ENCODE measurements at places on chromosomes 5 and 9.

- H3K27me3 ChIP-seq, result no peaks in the 10 kb centered on the region
- H3K4me1 ChIP-seq, result no peaks in the 10 kb centered on the region
- H3K4me3 ChIP-seq, result no peak overlapping the region
- peaks cover 20% of the 10 kb centered on the region for H3K36me3 ChIP-seq
- DNase-seq, result no peak
These were observed 207.1 kb downstream of the VPS13A start for GRCh38 chr9:77384406-77384805.

DNA sequence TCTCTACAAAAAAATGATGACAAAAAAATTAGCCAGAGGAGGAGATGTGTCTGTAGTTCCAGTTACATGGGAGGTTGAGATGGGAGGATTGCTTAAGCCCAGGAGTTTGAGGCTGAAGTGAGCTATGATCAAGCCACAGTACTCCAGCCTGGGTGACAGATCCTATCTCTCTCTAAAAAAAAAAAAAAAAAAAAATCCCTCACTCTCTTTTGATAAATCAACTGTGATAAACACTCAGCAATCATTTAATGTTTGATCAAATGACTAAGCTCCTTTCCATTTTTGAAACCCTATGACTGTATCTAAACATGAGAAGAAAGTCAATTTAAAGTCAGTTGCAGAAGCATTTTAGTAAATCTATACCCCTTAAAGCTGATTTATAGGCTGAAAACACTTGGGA is 112.1 kb upstream of the IL6ST start:
- no peak for DNase-seq
- H3K36me3 ChIP-seq, result no peaks in the 10 kb centered on the region
- peaks cover 26% of the 10 kb centered on the region for H3K4me1 ChIP-seq
- H3K27ac ChIP-seq, result no peak overlapping the region

- H3K27ac ChIP-seq, result no peak overlapping the region
- H3K4me3 ChIP-seq, result no peak overlapping the region
- H3K36me3 ChIP-seq, result no peaks in the 10 kb centered on the region
- no peaks in the 10 kb centered on the region for H3K4me1 ChIP-seq
- no peaks in the 10 kb centered on the region for H3K27me3 ChIP-seq
- DNase-seq, result no peak
These were observed 980.8 kb upstream of the CTNND2 start for GRCh38 chr5:12885018-12885417.

- DNase-seq, result no peak
- H3K27ac ChIP-seq, result peak overlapping the region; percentile 11
These were observed 117.3 kb downstream of the GDNF start for GRCh38 chr5:37722236-37723161.

DNA sequence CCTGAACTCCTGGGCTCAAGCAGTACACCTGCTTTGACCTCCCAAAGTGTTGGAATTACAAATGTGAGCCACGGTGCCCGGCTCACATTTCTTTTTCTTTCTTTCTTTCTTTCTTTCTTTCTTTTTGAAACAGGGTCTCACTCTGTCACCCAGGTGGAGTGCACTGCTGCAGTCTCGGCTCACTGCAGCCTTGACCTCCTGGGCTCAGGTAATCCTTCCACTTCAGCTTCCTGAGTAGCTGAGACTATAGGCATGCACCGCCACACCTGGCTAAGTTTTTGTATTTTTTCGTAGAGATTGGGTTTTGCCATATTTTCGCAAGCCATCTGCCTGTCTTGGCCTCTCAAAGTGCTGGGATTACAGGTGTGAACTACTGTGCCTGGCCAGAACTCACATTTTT is 183.7 kb downstream of the CCDC171 start:
- H3K27me3 ChIP-seq, result no peaks in the 10 kb centered on the region
- H3K4me1 ChIP-seq, result no peaks in the 10 kb centered on the region
- peaks cover 5% of the 10 kb centered on the region for H3K36me3 ChIP-seq
- H3K27ac ChIP-seq, result no peak overlapping the region
- DNase-seq, result no peak

DNA sequence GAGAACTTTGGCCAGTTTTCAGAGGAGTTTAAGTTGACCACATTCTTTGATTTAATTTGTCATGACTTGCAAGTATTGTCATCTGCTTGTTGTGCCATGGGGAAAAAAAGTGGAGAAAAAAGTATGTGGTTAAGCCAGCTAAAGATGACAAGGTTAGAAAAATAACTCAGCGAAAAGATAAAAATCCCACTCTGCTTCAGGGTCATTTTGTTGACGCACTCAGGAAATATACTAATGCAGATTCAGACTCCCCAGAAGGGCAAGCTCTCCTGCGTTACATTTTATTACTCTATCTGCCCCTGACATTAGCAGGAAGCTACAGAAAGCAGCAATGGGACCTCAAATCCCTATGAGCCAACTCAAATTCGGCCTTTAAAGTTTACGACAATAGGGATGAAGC is 27.6 kb upstream of the TESK1 start:
- H3K4me1 ChIP-seq, result no peaks in the 10 kb centered on the region
- peaks cover 32% of the 10 kb centered on the region for H3K36me3 ChIP-seq
- DNase-seq, result no peak
- H3K27ac ChIP-seq, result no peak overlapping the region
- no peak overlapping the region for H3K4me3 ChIP-seq
- H3K27me3 ChIP-seq, result no peaks in the 10 kb centered on the region

GRCh38 chr9:108078811-108079210 is 589.2 kb upstream of the KLF4 start:
- no peaks in the 10 kb centered on the region for H3K36me3 ChIP-seq
- H3K4me3 ChIP-seq, result no peak overlapping the region
- no peak for DNase-seq
- no peak overlapping the region for H3K27ac ChIP-seq
- H3K27me3 ChIP-seq, result no peaks in the 10 kb centered on the region

GRCh38 chr5:94967525-94967924 is 317.4 kb downstream of the MCTP1 start:
- no peak overlapping the region for H3K4me3 ChIP-seq
- H3K27ac ChIP-seq, result no peak overlapping the region
- H3K27me3 ChIP-seq, result no peaks in the 10 kb centered on the region
- H3K4me1 ChIP-seq, result no peaks in the 10 kb centered on the region

DNA sequence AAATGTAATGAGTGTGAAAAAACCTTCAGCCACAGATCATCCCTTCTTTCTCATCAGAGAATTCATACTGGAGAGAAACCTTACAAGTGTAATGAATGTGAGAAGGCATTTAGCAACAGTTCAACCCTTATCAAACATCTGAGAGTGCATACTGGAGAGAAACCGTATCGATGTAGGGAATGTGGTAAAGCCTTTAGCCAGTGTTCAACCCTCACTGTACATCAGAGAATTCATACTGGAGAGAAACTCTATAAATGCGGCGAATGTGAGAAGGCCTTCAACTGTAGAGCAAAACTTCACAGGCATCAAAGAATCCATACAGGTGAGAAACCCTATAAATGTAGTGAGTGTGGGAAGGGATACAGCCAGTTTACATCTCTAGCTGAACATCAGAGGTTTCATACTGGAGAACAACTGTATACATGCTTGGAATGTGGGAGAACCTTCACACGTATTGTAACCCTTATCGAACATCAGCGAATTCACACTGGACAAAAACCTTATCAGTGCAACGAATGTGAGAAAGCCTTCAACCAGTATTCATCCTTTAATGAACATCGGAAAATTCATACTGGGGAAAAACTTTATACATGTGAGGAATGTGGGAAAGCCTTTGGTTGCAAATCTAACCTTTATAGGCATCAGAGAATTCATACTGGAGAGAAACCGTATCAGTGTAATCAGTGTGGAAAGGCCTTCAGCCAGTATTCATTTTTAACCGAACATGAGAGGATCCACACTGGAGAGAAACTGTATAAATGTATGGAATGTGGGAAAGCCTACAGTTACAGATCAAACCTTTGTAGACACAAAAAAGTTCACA is 19.2 kb downstream of the ZNF354C start:
- no peak overlapping the region for H3K4me3 ChIP-seq
- H3K36me3 ChIP-seq, result peaks cover 56% of the 10 kb centered on the region
- no peak for DNase-seq
- no peaks in the 10 kb centered on the region for H3K27me3 ChIP-seq
- no peak overlapping the region for H3K27ac ChIP-seq

- H3K27me3 ChIP-seq, result peaks cover 52% of the 10 kb centered on the region
- no peak for DNase-seq
- no peak overlapping the region for H3K4me3 ChIP-seq
These were observed 4.3 kb upstream of the TRIO start for GRCh38 chr5:14138608-14139540.

Measured in naive thymus-derived CD8-positive, alpha-beta T cell (primary cell).